ENCODE measurements at places on chromosomes 7 and 10.

DNA sequence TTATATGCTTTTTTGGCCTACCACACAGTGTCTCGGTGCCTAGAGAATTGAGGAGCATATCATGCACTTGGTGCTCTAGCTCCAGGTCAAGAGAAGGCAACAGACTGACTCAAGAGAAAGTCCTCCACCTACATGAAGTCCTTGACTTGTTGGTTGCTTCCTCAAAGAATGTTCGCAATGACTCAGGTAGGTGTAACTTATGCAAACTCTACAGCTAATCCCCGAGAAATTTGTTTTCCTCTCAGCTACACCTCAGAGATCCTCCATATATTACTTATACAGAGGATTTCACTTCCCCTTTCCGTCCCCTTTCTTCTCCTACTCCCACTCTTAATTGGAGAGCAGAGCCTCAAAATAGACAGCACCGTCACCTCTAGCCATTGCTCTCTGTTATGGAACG lies 1013.1 kb downstream of the KCNMA1 start:
- DNase-seq: no peak

GRCh38 chr7:27960415-27960814 lies 220.2 kb downstream of the JAZF1 start:
- no peak for DNase-seq

DNA sequence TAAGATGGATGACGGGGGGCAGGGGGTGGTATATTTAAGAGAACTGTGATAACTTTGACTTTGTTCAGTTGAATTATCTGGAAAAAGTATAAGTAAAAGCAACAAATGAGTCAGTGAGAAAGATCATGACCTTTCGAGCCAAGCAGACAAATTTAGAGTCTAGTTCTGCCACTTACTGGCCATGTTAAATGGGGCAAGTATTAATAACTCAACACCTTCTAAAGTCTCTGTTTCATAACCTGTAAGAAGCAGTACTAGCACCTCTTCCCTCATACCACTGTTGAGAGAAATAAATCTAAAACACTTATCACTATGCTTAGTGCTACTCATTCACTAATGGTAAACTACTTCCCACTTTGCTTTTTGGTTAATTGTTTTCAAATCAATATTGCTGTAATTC lies 604.4 kb upstream of the LRRN3 start:
- DNase-seq: no peak

GRCh38 chr7:80589631-80590030 lies 48.8 kb upstream of the CD36 start:
- DNase-seq: no peak

DNA sequence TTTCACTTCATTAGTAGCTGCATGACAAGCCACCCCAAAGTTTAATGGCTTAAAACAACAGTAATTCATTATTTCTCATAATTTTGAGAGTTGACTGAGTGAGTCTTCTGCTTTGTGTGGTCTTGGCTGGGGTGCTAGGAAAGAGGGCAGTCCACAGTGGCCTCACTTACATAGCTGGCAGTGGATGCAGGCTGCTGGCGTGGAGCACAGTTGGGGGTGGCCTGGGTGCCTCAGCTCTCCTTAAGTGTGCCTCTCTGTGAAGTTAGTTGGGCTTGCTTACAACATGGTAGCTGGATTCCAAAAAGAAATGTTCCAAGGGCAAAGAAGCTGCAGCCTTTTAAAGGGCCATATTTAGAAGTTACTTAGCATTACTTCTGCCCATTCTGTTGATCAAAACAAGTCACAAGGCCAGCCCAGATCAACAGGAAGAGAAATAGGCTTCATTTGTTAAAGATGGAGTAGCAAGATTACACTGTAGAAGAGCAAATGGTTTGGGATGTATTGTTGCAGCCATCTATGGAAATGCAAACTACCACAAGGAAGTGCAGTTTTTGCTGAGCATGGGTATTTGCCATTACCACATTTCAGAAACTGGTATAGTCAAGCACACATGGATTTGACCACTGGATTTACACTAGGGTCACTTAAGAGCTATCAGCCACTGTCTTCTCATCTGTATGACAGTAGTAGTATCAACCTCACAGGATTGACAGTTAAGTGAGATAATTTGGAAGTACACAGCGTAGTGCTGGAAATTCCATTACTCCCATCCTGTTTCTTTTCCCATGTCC lies 33.6 kb downstream of the ZEB1 start:
- no peak for DNase-seq

DNA sequence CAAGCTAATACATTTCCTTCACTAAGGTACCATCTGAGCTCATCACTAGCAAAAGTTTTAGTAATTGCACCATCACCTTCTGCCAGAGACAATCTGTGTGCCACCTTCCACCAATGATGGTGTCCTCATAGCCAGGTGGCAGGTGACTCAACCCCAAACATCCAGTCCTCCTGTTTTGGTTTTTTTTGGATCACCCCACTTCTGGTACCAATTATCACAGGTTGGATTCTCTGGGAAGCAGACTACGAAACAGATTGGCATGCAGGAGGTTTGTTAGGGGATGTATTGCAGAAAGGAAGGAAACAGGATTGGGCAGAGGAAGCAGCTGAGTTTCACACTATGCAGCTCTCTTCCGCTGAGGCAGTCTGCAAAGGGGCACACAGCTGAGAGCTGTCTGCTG lies 4.5 kb upstream of the TACC2 start:
- no peak for DNase-seq

DNA sequence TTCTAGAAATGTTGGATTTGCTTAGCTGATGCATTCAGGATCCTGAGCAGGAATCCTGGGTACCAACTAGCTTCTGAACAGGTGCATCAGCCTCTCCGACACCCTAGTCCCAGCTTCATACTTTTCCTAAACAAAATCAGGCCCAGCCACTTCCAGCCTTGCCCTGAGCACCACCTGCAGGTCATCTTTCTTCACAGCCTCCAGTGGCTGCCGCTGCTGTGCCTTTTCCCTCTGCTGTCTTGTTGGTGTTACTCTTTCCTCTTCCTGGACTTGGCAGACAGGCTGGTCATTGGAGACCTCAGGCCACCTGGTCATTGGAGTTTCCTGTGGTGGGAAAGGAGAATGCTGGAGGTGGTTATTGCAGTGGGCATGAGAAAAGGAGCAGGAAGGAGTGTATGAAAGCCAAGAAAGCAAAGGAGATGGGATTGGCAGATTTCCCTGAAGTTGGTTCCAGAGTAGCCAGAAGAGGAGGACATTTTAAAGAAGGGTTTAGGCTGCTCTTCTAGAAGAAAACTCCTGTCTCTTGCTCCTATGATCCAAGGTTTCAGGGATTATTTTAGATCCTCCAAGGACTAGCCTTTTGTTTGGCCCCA lies 48.2 kb upstream of the NFKB2 start:
- peak; percentile 3 for DNase-seq

DNA sequence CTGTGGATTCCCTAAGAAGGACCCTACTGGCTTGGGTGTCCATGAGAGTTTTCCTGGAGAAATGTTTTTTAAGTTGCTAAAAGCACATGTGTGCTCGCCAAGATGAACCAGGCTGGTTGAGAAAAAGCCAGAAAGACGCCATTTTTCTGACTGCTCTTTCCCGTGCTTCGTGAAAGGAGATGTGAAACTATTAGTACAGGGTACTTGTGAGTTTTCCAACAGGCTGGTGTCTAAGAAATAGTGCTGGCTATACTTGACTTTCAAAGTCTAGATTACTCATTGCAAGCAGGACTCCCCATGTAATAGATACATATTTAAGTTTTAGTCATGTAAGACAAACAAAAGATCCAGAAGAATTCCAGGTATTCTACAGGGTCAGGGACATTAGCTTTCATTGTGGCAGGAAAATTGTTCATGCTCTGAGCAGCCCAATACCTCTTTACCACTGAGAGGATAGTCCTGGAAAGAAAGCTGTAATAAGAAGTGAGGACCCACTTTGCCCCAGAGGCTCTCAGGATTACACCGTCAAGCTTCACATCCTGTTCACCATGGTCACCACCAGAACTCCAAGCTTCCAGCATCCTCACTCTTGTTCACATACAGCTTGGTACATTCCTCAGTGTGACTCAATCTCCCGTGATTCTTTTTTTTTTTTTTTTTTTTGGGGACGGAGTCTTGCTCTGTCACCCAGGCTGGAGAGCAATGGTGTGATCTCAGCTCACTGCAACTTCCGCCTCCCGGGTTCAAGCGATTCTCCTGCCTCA lies 43.8 kb upstream of the ICA1 start:
- no peak for DNase-seq

DNA sequence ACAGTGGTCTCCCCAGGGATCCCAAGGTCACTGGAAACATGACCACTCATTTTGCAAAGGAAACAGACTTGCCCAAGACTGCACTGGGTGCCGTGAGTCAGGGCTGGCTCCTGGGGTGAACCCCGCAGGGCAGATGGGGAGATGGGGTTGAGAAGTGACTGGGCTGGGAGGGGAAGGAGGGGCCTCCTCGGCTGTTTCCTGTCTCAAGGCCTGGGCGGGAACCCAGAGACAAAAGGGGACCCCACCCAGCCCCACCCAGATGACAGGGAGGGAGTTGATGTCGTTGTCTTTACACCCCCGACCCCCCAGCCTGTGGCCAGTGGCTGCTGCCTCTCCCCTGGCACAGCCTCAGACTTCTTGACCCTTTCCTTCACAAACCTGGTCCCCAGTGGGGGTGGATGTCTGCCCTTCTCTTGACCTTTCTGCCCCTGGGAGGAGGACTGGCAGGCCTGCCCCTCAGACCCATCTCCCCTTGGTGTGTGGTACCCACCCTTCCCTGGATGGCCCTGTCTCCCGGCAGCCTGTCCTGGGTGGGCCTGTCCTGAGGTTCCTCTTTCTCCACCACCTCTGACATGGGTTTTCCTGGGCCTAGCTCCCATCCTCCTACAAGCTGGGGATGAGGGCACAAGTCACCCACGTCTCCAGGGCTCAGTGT lies 1.4 kb downstream of the MYO1G start:
- DNase-seq: no peak

DNA sequence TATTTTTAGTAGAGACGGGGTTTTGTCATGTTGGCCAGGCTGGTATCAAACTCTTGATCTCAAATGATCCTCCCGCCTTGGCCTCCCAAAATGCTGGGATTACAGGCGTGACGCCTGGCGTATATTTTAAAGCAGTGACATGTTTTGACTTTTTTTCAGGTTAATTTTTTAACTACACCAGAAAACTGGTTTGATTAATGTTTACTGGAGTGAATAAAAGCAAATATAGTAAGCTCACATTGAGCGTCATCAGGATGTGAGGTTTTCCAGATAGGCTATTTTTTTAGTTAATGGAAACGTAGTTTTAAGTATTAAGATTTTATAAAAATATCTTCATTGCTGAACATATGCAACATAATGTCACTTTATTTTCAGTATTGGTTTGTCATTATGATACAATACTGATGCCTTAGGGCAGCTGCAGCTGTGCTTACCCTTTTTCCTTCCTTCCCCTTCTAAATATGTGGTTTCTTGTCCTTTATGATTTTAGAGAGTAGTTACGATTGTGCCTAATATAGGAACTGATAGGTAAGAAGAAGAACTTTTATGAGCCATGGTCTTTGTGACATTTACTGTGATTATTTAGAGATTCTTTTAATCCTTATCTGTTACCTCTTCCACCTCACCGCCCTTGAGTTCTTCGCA lies 37.3 kb downstream of the TMEM60 start:
- DNase-seq: no peak

- no peak for DNase-seq
These were observed 12.5 kb upstream of the DDIT4 start for GRCh38 chr10:72260976-72261783.

- DNase-seq: no peak
These were observed 625.7 kb upstream of the KCND2 start for GRCh38 chr7:119647286-119647685.

- no peak for DNase-seq
These were observed 40.9 kb downstream of the CDH23 start for GRCh38 chr10:71437537-71438092.

DNA sequence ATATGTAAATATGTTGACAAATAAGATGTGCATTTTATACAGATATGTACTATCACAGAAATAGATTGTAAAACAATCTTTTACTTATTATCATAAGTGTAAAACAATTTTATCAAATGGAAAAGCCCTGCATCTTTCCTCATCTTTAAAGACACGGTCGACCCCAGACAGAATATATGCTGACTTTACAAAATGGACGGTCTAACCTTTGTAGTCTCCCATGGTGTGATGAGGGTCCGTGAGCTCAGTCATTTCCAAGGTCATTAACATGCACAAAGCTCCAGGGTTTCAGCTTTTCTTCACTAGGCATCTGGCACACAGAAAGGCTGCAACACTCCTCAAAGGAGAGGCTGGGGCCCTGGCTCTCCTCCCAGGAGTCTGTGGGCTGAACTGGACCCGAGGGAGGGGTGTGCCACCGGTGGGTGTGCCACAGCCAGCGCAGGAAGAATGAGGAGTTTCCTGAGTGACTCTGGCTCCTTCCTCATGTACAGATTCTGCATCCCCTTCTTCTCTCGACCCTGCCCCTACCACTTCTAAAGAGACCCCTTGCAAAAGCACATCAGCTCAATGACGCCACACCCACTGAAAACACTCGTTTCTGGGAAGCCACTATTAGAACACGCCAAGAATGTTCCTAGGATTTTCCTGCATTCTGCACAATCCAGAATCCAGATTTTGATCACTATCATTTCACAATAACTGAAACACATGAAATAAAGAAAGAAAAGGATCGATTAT lies 26.2 kb upstream of the ABLIM1 start:
- peak; percentile 46 for DNase-seq

DNA sequence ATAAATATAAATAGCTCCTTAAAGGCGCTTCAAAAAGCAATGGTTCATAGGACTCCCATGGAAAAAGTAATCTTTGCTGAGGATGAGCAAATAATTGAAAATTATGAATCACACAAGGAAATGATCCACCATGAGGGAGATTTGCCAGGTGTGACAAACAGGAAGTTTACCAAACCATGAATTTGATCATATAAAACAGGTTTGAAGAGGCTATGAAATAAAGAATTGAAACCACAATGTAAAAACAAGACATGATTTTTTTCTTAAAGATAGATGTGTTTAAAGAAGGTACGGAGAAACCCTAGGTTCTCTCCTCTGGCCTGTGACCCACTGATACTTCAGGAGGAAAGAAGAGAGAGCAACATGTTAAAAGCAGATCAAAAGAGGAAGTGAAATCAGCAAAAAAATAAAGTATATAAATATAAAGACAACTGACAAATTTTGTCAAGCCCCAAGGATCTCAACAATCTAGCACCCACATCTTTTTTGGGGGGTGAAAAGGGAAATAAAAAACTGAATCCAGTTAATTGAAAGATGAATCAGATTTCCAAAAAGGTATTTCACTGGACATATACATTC lies 111.3 kb upstream of the ASAH2 start:
- DNase-seq: no peak

GRCh38 chr10:91883549-91884444 lies 25.5 kb downstream of the FGFBP3 start:
- DNase-seq: peak; percentile 28

All from anterior cingulate cortex (tissue), 58 donors.